ENCODE measurements at places on chromosomes 2 and 18.

- no peaks in the 10 kb centered on the region for H3K36me3 ChIP-seq
- no peaks in the 10 kb centered on the region for H3K4me1 ChIP-seq
- no peak overlapping the region for H3K27ac ChIP-seq
- no peak for DNase-seq
- H3K27me3 ChIP-seq = peaks cover 5% of the 10 kb centered on the region
Observed at GRCh38 chr2:219775506-219775905, 148.1 kb downstream of the SLC4A3 start.

GRCh38 chr18:13700153-13700552, 26.2 kb downstream of the FAM210A start:
- no peak overlapping the region for H3K27ac ChIP-seq
- H3K4me1 ChIP-seq = no peaks in the 10 kb centered on the region
- H3K4me3 ChIP-seq = no peak overlapping the region
- no peaks in the 10 kb centered on the region for H3K36me3 ChIP-seq

DNA sequence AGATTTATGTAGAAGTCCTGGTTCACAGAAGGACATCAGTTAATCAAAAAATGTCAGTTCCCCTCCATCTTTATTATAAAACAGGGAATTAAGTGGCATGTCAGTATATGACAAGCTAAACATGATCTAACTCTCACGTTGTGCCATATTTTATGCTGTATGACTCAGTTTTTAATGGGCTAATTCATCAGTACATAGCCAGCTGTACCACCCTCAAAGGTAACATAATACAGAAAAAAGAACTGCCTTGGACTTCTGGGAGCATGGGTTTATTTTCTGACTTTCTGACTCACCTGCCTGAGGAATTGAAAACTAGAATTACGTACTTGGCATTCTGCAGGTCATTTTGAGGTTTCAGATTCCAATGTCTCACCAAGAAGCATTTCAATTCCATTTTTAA, 135.7 kb downstream of the CMPK2 start:
- DNase-seq = no peak
- no peaks in the 10 kb centered on the region for H3K27me3 ChIP-seq
- no peak overlapping the region for H3K27ac ChIP-seq

- H3K4me3 ChIP-seq = no peak overlapping the region
- peaks cover 4% of the 10 kb centered on the region for H3K36me3 ChIP-seq
- no peak for DNase-seq
- no peaks in the 10 kb centered on the region for H3K27me3 ChIP-seq
- H3K27ac ChIP-seq = peak overlapping the region; percentile 55
Observed at GRCh38 chr2:85288244-85288725, 39.5 kb downstream of the TGOLN2 start.

DNA sequence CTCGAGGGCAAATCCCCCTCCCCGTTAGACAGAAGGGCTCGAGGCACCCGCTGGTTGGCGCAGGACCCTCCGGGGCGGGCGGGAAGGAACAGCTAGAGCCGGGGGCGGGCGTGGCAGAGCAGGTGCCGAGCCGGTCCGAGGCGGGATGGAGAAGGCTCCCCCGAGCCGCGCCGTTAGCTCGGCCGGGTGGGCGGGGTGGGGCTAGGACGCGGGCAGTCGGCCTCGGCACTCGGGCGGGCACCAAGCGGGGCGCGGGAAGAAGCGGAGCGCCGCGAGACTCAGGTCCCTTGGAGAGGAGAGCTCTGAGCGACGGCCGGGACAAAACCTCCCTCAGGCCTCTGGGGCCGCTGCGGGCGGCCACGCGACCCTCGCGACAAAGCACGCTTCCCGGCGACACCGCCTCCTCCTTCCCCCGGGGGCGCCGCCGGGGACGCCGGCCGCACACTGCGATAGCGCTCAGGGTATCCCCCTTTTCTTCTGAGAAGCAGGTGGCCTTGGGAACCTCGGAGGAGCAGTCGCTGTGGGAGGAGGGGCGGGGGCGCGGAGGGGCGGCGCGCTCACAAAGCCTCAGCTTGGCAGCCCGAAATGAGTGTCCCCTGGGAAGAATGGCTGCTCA, 721 bp downstream of the FHOD3 start:
- H3K4me3 ChIP-seq = peak overlapping the region; percentile 72
- no peaks in the 10 kb centered on the region for H3K36me3 ChIP-seq
- DNase-seq = no peak

- no peaks in the 10 kb centered on the region for H3K36me3 ChIP-seq
- H3K4me3 ChIP-seq = no peak overlapping the region
- H3K4me1 ChIP-seq = no peaks in the 10 kb centered on the region
- no peak for DNase-seq
- H3K27me3 ChIP-seq = no peaks in the 10 kb centered on the region
Observed at GRCh38 chr2:54353216-54353615, 97.2 kb upstream of the TSPYL6 start.

DNA sequence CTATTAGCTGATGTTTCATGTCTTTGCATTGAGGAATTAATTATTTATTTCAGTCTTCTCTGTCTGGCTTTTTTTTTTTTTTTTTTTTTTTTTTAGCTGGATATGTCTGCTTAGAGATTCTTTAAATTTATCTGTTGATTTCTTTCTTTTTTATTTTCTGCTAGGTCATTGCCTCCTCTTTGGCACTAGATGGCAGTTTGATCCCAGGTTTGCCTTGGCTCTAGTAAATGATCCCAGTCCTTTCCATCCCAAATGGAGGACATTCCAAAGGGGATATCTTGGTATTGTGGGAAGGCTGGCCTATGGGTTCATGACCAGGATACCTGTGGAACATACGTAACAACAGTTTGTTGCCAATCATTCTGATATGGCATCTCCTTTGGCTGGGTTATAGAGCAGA, 339.5 kb upstream of the GCFC2 start:
- H3K4me1 ChIP-seq = no peaks in the 10 kb centered on the region
- no peaks in the 10 kb centered on the region for H3K27me3 ChIP-seq
- H3K4me3 ChIP-seq = no peak overlapping the region
- DNase-seq = no peak
- H3K36me3 ChIP-seq = no peaks in the 10 kb centered on the region

GRCh38 chr2:178109813-178110212, 2.4 kb upstream of the RBM45 start:
- H3K4me3 ChIP-seq = no peak overlapping the region
- no peak overlapping the region for H3K27ac ChIP-seq
- DNase-seq = no peak
- H3K27me3 ChIP-seq = no peaks in the 10 kb centered on the region

DNA sequence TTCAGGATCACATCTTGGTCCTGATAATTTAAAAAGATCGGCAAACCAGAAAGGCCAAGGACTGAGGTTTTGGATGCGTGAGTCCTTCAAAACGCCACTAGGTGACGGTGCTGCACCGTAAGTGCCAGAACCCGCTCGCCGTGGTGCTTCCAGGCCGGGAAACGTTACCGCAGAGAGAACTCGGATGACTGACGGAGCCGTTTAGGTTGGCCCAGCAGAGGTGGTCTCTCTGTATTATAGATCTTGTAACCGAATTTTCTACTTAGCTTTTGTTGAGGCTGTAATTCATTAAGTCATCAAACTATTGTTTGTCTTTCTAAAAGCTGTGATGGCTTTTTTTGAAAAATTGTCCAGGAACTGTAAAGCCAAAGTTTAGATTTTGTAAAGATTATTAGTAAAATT, 39.8 kb upstream of the ADCYAP1 start:
- DNase-seq = no peak
- no peaks in the 10 kb centered on the region for H3K4me1 ChIP-seq
- H3K27me3 ChIP-seq = peaks cover 11% of the 10 kb centered on the region
- no peaks in the 10 kb centered on the region for H3K36me3 ChIP-seq
- no peak overlapping the region for H3K4me3 ChIP-seq

GRCh38 chr18:24989760-24990593, 362.0 kb downstream of the ZNF521 start:
- no peak overlapping the region for H3K4me3 ChIP-seq
- H3K27ac ChIP-seq = no peak overlapping the region
- no peaks in the 10 kb centered on the region for H3K27me3 ChIP-seq
- H3K4me1 ChIP-seq = peaks cover 25% of the 10 kb centered on the region
- H3K36me3 ChIP-seq = no peaks in the 10 kb centered on the region

DNA sequence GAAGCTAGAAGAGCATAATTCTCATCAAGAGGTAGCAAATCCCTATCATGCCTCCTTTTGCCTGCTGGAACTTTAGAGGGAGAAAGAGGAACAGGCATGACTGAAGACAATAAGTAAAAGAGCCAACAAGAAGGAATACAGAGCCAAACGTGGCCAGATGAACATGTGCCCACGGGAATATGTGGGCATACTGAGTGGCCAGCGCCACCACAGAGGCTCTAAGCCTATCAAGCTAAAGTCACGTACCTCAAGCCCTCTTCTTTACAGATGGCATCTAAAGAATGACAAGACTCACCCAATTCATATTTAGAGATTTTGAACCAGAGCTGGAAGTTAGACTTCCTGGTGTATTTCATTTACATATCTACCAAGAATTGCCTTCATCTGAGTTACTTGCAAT, 59.9 kb upstream of the ITGA4 start:
- no peaks in the 10 kb centered on the region for H3K27me3 ChIP-seq
- DNase-seq = no peak
- no peaks in the 10 kb centered on the region for H3K36me3 ChIP-seq

DNA sequence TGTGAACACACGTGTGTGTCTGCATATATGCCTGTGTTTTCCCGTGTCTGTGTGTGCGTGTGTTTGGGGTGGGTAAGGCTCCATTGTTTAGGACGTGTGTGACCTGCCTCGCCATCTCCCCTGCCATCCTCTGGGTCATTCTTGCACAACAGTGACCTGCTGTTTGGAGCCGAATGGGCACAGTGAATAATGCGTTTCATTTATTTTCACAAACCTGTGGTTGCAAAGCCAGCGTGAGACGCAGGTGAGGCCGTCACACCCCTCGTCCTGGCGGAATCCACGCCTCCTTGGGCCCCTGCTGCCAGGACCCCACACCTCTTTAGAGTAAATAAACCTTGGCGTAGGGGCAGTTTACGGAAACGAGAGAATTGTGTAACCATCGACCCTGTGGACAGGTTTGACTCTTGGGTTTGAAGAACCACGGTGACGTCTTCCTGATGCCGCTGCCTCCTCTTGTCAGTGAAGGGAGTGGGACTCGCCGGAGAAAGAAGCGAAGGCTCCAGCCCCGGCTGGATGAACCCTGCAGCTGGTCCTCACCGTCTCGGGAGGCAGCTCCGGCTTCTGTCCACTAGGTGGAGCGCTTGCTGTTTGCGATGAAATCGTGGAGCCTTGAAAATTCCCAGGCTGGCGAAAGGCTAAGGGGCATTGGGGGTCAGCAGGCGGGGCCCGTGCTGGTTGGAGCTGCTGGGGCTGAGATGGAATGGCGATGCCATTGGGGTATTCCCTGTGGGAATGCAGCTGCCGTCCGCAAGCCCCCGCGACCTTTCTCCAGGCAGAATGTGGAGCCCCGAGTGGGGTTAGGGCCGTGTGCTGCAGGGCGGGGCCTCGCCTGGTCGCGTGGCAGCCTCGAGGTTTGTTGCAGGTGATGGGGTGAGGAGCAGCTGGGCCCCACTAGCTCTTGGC, 81.1 kb downstream of the RTP5 start:
- H3K4me3 ChIP-seq = no peak overlapping the region
- peaks cover 6% of the 10 kb centered on the region for H3K27me3 ChIP-seq
- peak; percentile 84 for DNase-seq
- no peak overlapping the region for H3K27ac ChIP-seq
- peaks cover 3% of the 10 kb centered on the region for H3K4me1 ChIP-seq

DNA sequence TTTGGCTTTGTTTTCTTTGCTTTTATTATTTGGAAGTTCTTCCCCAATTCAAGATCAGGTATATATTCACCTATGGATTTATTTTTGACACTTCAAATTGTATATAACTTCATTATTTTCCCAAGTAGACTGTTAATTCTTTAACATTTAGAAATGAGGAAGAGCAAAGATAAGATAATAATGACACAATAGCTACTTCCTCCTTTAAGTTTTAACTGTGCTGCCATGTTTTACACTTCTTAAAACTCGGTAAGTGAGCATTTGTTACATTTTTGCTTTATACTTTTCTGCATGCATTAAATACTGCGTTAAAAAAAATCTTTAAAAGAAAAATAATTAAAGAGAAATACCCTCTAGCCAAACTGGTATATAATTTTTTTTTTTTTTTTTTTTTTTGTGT, 32.5 kb downstream of the SLC66A3 start:
- no peaks in the 10 kb centered on the region for H3K27me3 ChIP-seq
- no peak for DNase-seq
- H3K4me3 ChIP-seq = no peak overlapping the region
- peaks cover 1% of the 10 kb centered on the region for H3K4me1 ChIP-seq
- H3K27ac ChIP-seq = no peak overlapping the region

DNA sequence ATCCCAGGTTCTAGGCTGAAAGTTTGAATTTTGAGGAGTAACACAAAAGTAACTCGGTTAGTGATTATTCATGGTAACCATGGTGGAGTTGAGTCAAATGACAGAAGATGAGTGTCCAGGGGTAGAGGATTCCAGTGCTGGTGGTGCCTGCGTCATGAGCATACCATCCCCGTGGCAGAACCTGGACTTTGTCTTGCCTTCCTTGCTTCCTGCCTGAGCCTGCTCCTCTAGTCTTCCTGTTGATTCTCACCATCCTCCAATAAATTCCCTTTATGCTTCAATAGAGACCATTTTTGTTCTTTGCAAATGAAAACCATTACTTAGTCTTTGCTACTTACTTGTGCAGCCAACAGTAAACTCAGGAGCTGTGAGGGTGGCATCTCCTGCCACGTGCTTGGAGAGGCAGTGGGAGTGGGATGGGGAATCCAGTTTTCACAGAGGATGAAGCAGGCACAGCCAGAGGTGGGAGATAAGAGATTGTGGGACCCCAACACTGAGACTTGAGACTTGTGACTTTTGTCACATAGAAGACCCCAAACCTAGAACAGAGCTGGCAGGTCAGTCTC, 4.1 kb upstream of the YES1 start:
- no peaks in the 10 kb centered on the region for H3K27me3 ChIP-seq
- no peak for DNase-seq
- no peak overlapping the region for H3K4me3 ChIP-seq
- H3K36me3 ChIP-seq = no peaks in the 10 kb centered on the region
- no peak overlapping the region for H3K27ac ChIP-seq
- H3K4me1 ChIP-seq = peaks cover 9% of the 10 kb centered on the region

DNA sequence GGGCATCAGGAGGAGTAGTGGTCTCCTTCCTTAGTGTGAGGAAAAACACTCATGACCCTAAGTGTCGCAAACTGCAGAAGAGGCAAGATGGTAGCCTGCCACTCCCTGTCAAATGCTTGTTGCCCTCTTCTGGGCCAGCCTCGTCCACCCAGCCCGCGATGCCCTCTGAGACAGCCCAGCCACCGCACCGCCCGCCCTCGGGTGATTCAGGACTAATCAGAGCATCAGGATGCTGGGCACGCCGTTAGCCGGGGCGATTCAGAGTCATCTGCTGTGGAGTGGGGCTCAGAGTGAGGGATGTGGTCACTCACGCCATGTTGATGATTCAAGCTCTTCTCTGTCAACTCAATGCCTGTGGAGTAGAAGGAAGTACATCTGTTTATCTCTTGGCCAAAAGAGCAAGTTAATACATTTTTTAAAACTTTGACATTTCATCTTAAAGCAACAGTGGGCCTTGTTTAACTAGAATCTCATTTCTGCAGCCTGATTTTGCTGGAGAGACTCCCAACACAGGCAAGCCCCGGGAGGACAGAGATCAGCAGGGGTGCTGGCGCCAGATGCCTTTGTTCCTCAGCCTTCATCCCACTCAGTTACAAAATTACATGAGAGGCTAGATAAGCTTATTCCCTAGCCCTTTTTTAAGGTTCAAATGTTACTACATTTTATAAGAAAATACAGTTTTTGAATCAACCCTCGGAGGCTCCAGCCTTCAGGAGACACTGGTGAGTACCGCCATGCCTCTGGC, 79.0 kb downstream of the TMEM18 start:
- no peak overlapping the region for H3K27ac ChIP-seq
- no peaks in the 10 kb centered on the region for H3K36me3 ChIP-seq
- DNase-seq = no peak
- no peaks in the 10 kb centered on the region for H3K4me1 ChIP-seq
- no peaks in the 10 kb centered on the region for H3K27me3 ChIP-seq
